ENCODE measurements at places on chromosomes 12 and 14.

DNA sequence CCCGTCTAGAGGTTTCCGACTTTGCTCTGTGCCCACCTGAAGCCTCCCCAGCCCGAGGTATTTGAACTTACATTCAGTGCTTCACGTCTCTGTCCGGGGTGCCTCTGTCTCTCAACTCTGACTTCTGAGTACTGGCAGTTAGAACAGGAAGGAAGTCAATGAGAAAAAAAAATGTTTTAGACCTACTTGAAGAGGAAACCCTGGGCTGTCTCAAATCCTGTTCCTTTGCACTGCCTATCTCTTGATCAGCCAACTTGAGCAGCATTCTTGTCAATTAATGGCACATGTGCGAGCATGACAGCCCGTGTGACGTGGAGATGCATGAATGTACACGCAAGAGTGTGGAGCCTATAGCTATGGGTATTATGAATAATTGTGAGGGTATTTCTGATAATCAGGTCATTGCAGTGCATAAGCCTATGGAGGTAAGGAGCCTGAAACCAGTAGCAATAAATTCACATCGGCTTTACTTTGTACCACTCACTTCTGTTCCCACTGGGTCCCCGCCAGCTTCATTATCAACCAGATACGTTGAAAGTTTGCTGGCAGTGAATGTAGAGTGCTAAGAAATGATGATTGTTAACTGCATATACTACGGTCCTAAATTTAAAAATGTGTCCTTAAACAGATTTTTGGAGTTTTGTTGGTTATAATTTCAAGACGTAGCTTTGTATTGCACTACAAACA, at the start of gene ARHGDIB:
Gene ARHGDIB (minus strand): TSS at position 136 of the 687 bp plus-strand sequence. CDS start 10,889 bp downstream, outside the sequence.
- DNase-seq: no peak

GRCh38 chr12:5588176-5588575, 156.3 kb downstream of the NTF3 start:
- DNase-seq: no peak

DNA sequence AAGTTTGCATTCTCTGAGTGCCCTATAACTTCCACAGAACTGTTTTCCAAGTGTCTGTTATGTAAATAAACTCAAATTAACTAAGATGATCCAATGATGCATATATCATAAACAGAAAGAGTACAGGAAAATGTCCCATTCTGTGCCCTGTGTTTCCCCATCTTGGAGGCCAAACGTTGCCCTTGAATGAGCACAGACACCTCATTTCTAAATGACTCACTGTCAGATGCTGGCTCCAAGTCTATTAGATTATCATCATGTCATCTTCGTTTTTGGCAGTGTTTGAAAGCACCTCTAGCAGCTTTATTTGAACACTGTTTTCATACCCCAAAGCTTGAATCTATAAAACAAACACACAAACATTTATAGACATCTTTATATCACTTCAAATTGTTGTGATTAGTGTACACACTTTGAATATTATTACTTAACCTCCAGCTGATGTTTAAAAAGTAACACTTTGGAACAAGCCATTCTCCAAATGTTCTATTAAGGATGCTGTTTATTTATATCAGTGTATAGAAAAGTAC, 424.2 kb downstream of the NOVA1 start:
- DNase-seq: no peak

- no peak for DNase-seq
Measured at GRCh38 chr14:74703043-74703442, 9.8 kb downstream of the AREL1 start.

DNA sequence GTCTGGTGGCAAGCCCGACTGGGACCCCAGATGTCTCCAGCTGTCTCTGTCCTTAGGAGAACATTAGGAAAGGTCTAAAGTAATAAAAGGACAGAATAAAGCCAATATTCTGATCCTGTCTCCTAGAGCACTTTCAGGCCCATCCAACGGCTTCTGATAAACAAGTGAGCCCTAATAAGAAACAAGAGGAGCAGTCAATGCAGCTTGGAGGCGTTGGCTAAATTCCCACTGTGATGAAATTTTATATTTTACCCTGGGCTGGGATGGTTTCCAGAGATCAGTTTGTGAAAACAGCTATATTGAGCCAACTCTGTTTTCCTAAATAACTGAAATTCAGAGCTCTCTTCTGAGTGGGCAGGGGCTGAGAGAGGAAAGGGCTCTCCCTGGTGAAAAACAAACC, 55.5 kb upstream of the SRRM4 start:
- no peak for DNase-seq

- DNase-seq: no peak
Measured at GRCh38 chr14:38158468-38158867, 49.2 kb upstream of the SSTR1 start.

DNA sequence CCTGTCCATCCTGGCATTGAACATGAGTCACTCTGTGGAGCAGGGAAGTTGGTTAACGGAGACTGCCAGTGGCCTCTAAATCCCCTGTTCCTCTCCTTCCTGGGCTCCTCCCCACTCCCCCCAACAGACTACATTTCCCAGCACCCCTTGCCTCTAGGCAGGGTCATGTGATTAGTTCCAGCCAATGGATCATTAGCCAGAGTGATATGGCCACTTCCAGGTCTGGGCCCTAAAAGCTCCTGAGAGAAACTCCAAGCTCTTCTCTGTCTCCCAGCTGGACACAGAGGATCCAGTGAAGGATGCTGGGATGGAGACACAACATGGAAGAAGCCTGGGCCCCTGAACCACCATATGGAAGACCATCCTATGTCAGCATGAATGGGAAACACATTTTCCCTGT, 54.4 kb upstream of the RFLNA start:
- DNase-seq: no peak

GRCh38 chr12:120666571-120667390, 20.2 kb upstream of the MLEC start:
- no peak for DNase-seq

DNA sequence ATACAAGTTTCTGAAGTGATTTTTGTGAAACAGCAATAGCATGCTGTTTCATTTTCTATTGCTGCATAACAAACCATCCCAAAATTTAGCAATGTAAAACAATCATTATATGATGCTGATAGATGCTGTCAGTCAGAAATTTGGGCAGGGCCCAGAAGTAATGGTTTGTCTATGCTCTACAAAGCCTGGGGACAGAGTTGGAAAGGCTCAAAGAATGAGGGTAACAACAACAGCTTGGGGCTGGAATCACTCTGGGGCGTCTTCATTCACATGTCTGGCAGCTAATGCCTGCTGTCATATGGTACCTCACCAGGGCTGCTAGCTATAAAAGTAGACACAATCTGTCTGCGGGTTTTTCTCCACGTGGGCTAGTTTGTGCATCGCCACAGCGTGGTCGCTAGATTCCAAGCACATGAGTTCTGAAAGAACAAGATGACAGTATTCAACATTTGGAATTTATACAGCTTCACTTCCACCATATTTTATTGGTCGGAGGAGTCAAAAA, 176.5 kb downstream of the BMP4 start:
- DNase-seq: no peak

GRCh38 chr14:87940382-87940781, 52.6 kb downstream of the GALC start:
- no peak for DNase-seq

GRCh38 chr14:45867046-45867894, 614.3 kb upstream of the MIS18BP1 start:
- no peak for DNase-seq

GRCh38 chr12:131871677-131872076, 22.7 kb upstream of the ULK1 start:
- no peak for DNase-seq

DNA sequence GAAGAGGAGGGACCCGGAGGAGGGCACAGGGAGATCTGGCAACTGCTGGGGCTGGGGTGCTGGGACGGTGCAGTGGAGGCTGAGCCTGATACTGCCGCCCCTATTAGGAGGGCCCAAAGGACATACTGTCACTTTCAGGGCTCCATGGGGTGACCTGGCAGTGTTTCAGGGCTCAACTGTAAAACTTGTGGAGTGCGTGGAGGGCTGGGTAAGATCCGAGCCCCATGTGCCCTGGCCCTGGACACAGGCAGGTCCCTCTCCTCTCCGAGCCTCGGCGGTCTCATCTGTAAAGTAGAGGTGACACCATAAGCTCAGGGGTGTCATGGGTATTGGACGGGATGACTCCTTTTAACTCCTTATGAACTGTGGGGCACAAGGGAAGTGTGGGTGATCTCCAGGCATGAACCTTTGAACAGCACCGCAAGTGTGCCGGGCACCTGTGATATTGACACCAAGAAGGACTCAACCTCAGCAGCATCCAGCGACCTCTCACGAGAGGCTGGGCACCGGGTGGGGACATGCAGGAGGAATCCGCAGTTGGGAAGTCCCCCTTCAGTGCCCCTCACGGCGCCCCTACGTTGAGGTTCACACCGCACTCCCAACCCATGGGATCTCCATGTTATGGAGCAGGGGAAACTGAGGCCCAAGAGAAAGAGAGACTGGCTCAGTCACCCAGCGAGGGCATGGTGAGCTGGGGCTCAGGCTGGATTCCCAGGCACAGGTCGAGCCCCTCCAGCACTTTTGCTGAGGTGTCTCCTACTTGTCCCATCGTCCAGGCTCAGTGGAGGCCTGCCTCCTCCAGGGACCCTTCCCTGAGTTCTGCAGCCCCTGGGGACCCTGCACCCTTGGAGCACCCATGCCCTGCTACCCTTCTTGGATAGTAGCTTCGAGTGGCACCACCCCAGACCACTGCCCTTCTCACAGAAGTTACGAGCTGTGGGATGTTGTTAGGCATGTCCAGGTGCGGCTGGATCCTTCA, 50.4 kb upstream of the EML1 start:
- no peak for DNase-seq

- DNase-seq: no peak
Measured at GRCh38 chr12:6768437-6768914, 2.3 kb downstream of the PTMS start.

- no peak for DNase-seq
Measured at GRCh38 chr12:9037431-9037830, 48.1 kb downstream of the KLRG1 start.

GRCh38 chr14:91289464-91289863, 45.0 kb upstream of the GPR68 start:
- no peak for DNase-seq

GRCh38 chr14:55438066-55438683, 2.2 kb downstream of the TBPL2 start:
- DNase-seq: no peak

DNA sequence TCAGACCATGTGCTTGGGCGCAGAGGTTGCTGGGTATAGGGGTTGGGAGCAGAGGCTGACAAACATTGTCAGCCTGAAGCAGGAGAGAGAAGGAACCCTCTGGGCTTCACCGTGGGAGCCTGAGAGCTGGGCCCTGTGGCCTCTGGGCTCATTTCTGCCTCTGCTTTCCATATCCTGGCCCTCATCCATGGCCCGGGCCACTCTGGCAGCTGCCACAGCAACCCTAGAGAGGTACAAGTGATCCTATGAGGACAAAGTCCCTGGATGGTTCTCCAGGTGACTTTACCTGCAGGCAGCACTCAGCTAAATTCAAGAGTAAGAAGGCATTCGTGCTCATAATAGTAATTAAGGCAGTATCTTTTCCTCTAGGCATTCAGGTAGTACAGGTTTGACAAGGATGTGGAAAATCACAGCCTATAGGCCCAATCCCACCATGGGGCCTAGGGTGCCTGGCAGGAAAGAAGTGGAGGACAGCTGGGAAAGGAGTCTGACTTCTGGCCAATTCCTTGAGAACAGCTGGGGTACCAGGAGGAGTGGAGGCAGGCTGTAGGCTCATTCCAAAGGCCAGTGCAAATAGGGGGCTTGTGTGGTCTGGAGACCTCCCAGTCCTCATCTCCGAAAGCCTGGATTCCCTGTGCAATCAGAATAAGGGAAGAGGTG, 3.6 kb upstream of the TTC7B start:
- no peak for DNase-seq

- DNase-seq: no peak
Measured at GRCh38 chr12:3697311-3697870, 55.5 kb downstream of the CRACR2A start.

DNA sequence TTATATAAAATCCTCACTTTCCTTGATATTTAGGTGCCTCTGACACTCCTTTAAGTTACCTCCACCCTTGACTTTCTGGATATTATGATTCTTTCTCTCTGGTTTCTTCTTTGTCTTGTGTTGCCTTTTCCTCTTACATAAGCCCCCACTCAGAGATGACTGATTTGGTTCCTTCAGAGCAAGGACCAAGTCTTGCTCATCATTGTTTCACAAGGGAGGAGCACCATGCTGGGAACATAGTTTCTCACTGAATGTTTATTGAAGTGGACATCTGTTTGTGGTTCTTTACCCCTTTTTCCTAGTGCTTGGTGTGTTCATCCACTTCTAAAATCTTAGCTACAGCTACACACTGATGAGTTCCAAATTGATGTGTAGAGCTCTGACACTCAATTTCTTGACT, 161.3 kb upstream of the PTPRQ start:
- no peak for DNase-seq

GRCh38 chr14:93185349-93185720, 218 bp downstream of the LYSET start:
- no peak for DNase-seq

DNA sequence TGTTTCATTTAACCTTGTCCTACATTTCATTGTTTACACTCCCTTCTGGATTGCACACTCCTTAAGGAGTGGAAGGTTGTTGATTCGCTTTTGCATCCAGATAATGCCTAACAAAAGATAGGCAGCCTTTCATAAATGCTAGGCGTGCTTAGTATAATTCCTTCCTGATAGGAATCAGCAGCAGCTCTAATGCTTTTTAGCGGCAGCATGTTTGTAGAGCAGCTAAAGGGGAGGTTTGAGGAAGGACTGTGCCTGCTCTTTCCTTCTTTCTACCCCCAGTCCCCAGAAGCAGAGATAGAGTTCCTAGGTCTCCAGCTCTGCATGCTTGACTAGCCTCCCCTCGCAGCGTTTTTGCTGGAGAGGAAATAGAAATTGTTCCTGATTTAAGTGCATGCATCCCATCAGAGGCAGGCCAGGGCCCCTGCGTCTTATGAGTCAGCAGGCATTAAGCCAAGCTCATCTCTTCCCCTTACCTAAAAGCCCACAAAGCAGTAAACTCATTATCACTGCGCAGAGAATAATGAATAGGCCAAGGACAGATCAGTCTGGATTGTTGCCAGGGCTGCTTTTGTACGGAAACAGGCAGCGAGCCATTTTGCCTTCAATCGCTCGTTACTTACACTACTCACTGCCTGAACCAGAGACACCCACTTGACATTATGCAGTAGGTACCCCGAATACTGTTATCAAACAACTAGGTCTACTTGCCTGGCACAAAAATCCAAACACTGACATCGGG, 14.0 kb upstream of the TBPL2 start:
- DNase-seq: no peak

GRCh38 chr14:53526200-53526599, 373.1 kb upstream of the DDHD1 start:
- no peak for DNase-seq

- no peak for DNase-seq
Measured at GRCh38 chr12:16618256-16618655, 12.3 kb upstream of the LMO3 start.

GRCh38 chr12:22321638-22322037, 12.9 kb downstream of the ST8SIA1 start:
- DNase-seq: no peak

GRCh38 chr14:63938198-63939005, 85.6 kb downstream of the SYNE2 start:
- no peak for DNase-seq

DNA sequence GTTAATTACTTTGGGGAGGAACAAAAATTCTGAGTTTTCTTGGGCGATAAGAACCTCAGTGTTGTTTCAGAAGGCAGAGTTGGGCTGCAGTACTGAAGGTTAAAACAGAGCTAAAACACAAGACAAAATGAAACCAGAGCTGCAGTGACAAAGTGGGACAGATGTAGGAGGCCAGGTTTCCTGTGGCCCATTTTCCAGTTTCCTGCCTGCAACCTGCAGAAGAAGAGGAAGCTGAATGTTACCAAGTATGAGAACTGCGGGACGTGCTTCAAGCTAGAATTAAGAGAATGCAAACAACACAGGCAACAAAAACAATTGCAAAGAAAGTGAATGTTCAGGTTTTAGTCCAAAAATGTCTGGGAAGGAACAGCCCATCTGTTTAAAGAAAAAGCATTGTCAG, 17.8 kb downstream of the ELK3 start:
- DNase-seq: no peak

Measured in progenitor cell of endocrine pancreas (in vitro differentiated cells).